Stimulated activated CD4-positive, alpha-beta T cell treated with anti-CD3 and anti-CD28 coated beads, Interleukin-4, amount 100 ng/mL, for 1 hour (primary cell): ENCODE measurements at places on chromosomes 2 and 18.

DNA sequence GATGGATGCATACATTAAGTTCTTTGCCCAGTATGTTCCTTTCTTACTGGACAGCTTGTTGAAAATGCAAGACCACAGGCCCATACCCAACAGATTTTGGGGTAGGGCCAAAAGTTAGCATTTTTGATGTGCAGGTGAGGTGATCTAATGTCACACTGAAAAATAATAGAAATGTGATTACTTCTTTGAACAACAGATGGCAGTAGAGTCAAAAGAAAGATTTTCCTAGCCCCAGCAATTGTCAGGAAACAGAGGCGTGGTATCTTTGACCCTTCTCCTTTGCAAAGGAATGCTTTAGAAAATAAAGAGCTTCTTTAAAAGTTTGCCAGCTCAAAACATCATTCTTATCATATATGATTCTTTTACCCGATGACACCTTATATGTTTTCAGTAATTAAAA is 343.6 kb upstream of the SYT4 start:
- DNase-seq: no peak

GRCh38 chr2:190036071-190036470 is 26.5 kb downstream of the MSTN start:
- no peak for DNase-seq

GRCh38 chr18:26869640-26870039 is 4.1 kb upstream of the AQP4 start:
- no peak for DNase-seq

GRCh38 chr2:151695778-151696177 is 38.5 kb downstream of the NEB start:
- DNase-seq: no peak

DNA sequence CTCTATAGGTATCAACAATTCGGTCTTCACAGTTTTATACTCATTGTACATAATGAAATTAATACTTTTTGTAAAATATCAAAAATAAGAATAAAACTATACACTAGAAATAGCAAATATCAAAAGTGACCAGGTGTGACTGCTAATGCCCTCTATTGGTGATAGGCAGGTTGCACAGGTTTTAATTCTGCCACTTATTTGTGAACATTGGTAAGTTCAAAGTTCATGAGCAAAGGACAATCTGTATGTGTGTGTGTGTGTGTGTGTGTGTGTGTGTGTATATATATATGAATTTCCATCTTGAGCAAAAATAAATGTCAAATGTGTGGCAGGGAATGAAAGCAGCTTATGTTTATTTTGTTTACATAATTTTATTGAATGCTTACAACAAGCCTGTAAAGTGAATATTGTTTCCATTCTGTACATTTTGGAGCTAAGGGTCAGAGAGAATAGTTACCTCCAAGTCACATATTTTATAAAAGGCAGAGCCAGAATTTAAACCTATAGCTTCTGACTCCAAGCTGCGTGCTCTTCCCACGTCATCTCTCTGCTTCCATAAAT is 537.4 kb downstream of the CPS1 start:
- no peak for DNase-seq
